PC-3 (cell line): ENCODE measurements at places on chromosomes 16 and 17. TPM values are rescaled to one million over a fixed set of nuclear protein-coding genes. Genes with fewer than 3 reads are reported as not detected.

Gene HOXB8
- not detected in 2 replicates for total RNA-seq

Gene AHSP
- total RNA-seq = not detected in 2 replicates

Gene CSH2
- total RNA-seq = not detected in 2 replicates

DNA sequence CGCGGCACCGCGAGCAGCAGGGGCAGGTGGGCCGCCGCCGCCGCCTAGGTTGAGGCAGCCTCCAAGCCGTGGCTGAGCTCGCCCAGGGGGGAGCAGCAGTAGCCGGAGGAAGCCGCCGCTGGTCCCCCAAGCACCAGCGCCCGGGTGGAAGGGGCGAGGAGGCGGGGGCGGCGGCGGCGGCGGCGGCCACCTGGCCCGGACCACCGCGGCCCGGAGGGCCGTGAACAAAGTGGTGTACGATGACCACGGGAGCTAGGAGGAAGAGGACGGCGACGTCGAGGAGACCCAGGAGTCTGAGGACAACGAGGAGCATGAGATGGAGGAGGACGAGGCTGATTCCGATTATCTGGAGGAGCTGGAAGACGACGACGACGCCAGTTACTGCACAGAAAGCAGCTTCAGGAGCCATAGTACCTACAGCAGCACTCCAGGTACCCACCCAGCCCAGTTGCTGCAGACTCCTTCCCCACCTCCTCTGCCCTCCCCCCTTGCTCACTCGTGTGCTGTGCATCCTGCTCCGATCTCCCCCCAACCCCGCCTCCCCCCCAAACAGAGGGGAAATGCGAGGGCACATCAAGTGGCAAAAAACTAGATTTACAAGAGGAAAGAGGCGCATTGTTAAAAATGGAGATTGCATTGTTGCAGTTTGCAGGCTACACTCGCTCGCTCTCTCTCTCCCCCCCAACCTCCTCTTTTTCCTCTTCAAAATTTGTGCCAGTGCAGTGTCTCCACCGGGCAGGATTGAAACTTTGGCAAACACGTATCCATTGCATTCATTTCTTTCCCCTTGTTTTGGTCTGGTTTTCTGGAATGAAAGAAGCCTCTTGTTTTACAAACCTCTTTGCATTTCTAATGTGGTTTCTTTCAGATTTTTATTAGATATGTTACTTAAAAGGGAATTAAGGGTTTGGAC lies 41.8 kb upstream of the AMZ2 start:
- DNase-seq = peak; percentile 31
- peak overlapping the region; percentile 94 for H3K4me3 ChIP-seq
- H3K4me1 ChIP-seq = peaks cover 11% of the 10 kb centered on the region
- no peaks in the 10 kb centered on the region for H3K36me3 ChIP-seq
- no peaks in the 10 kb centered on the region for H3K27me3 ChIP-seq
- H3K27ac ChIP-seq = no peak overlapping the region

DNA sequence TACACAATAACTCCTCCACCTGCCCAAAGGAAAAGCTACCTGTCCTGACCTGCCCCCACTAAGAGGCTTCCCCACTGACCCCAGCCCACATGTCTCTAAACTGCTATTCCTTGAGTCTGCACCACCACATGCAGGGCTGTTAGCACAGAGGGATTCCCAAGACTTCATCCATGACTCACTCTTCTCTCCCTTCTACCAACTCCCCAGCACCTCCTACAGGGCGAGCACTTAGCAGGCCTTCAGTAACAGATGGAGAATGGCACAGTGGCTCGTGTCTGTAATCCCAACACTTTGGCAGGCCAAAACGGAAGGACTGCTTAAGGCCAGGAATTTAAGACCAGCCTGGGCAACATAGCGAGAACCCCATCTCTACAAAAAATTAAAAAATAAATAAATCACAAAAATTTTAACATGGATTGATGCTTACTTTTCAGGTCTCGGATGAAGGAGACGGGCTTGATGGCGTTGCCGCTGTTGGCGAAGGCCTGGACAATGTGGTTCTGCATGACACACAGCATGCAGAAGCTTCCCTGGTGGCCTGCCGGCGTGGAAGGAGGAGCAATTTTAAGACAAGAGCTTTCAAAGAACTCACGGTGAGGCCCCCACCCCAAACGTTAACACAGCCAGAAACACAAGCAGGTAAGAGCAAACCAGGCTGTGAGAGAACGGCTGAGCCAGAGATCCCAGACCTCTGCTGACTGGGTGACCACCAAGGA lies 12.0 kb downstream of the USP36 start:
- peaks cover 86% of the 10 kb centered on the region for H3K36me3 ChIP-seq
- H3K4me3 ChIP-seq = no peak overlapping the region
- H3K27ac ChIP-seq = no peak overlapping the region
- peak; percentile 53 for DNase-seq
- H3K4me1 ChIP-seq = no peaks in the 10 kb centered on the region

DNA sequence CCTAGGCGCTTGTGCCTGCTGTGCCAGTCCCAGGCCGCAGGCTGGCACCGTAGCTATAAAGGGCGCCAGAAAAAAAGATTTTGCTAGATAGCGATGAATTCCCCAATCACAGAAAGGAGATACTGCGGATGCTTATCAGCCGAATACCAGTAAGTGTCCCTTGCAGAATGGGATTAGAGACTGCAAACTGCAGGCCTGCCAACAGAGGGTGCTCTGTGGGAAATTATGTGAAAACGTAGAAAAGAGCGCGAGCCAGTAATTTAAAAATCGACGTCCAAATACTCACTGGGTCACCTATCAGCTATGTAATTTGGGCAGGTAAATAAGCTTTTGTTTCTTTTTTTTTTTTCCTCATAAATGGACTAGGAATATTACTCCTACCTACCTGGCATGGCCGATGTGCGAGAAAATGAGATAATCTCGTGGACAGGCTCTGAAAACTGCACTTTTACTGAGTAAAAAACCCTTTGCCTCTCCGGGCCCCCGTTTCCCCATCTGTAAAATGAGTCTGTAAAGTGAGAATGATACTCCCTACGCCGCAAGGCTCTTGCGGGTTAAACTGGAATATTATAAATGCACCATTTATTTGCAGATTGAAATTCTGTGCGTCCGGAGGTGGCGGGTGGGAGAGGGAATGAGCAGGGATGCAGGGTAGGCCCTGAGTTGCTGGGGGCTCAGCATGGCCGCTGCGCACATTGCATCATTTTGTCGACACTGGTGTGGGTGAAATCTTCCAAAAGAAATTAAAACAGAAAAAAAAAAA lies 1.2 kb upstream of the COG1 start:
- H3K4me1 ChIP-seq = peaks cover 17% of the 10 kb centered on the region
- peaks cover 1% of the 10 kb centered on the region for H3K36me3 ChIP-seq
- H3K4me3 ChIP-seq = peak overlapping the region; percentile 82
- H3K27me3 ChIP-seq = no peaks in the 10 kb centered on the region
- H3K27ac ChIP-seq = peak overlapping the region; percentile 83

DNA sequence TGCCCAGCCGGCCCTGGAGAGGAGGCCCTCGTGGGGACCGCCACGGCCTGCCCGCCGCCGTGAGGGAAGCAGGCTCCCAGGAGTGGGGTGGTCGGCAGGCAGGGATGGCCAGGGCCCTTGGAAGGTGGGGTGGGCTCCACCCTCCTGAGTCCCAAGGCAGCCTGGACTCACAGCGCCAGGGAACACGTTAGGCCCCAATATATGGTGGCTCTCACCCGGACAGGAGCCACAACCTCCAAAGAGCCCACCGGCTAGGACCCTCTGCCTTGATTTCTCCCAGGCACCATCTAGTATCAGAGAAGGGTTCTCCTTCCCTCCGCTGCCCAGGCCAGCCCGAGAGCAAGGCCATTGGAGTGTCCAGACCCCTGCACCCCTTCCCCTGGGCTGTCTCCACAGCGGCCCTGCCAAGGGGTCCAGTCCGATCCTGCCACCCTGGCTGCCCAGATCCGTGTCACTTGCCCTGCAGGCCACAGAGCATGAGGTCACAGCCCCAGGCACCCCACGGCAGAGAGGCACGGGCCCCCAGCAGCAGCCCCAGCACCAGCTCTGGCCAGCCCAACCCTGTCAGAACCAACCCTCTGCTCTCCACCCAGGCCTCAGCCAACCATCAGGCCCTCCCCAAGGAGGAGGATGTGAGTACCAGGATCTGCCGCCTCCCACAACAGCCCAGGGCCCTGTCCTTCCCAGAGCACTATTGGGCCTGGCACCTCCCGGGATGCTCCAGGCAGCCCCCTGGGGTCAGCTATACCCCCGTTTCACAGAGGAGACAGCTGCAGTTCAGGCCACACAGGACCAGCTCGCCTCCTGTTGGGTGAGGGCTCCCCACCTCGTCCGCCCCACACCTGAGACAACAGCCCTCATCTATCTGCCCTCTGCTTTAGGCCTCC lies 1.1 kb upstream of the AXIN1 start:
- no peak overlapping the region for H3K27ac ChIP-seq
- H3K4me1 ChIP-seq = peaks cover 5% of the 10 kb centered on the region; the same call in 1 of the 2 replicates
- no peaks in the 10 kb centered on the region for H3K36me3 ChIP-seq
- no peak for DNase-seq
- no peaks in the 10 kb centered on the region for H3K27me3 ChIP-seq
- H3K4me3 ChIP-seq = peak overlapping the region; percentile 61

- H3K27me3 ChIP-seq = no peaks in the 10 kb centered on the region
- H3K36me3 ChIP-seq = no peaks in the 10 kb centered on the region
- H3K27ac ChIP-seq = peak overlapping the region; percentile 62
- H3K4me3 ChIP-seq = no peak overlapping the region
- no peak for DNase-seq
These were observed 21.5 kb downstream of the MARCHF10 start for GRCh38 chr17:62786646-62787045.

- DNase-seq = peak; percentile 71
- peak overlapping the region; percentile 35; the same call in 1 of the 2 replicates for H3K27ac ChIP-seq
- H3K4me1 ChIP-seq = peaks cover 5% of the 10 kb centered on the region; the same call in 1 of the 2 replicates
- peak overlapping the region; percentile 96 for H3K4me3 ChIP-seq
- no peaks in the 10 kb centered on the region for H3K27me3 ChIP-seq
- no peaks in the 10 kb centered on the region for H3K36me3 ChIP-seq
These were observed 975 bp downstream of the SNX29 start for GRCh38 chr16:11977376-11978041.

DNA sequence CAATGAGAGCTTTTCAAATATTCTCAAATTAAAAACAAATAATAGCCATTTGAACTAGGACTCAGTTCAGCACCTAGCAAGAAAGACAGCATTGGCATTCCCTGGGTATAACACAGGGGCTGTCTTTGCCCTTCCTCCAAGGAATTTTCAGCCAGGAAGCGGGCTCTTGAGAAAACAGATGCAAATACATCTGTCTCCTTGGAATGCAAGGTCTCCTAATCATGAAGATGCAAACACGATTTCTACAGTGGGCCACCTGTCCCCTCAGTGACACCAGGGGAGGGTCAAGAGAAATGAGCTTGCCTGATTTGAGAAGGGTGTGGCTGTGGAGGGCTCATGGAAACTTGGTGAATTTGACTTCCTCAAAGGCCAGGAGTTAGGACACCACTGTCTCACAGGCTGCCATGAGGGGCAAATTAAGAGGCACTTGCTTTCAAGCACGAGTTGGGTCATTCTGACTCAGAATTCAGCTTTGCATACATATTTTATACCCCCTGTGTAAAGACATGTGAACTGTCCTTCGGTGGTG lies 24.5 kb upstream of the SUPT4H1 start:
- H3K4me1 ChIP-seq = peaks cover 21% of the 10 kb centered on the region
- DNase-seq = no peak
- H3K36me3 ChIP-seq = no peaks in the 10 kb centered on the region
- no peaks in the 10 kb centered on the region for H3K27me3 ChIP-seq
- H3K27ac ChIP-seq = peak overlapping the region; percentile 2; the same call in 1 of the 2 replicates
